Neural cell (in vitro differentiated cells): ENCODE measurements at places on chromosomes 7 and 10. TPM values are rescaled to one million over a fixed set of nuclear protein-coding genes. Genes with fewer than 3 reads are reported as not detected.

Gene EBLN1
- not detected in 2 replicates for polyA plus RNA-seq

Gene C7orf57
- polyA plus RNA-seq: not detected in 2 replicates

Gene TPST1
- polyA plus RNA-seq: 53.3 and 58.5 TPM in 2 replicates

Gene NKX2-3
- not detected in 2 replicates for polyA plus RNA-seq

Gene ADAMTS14
- 0.04 TPM in 1 of 2 replicates, not detected in the other for polyA plus RNA-seq

Gene PTPRN2
- 31.0 and 45.5 TPM in 2 replicates for polyA plus RNA-seq

Gene SVOPL
- polyA plus RNA-seq: 0.93 and 3.0 TPM in 2 replicates

Gene GPR37
- polyA plus RNA-seq: 0.78 and 1.4 TPM in 2 replicates

Gene PDE6C
- not detected in 2 replicates for polyA plus RNA-seq

Gene ASB15
- polyA plus RNA-seq: not detected in 2 replicates

Gene BLNK
- not detected in 2 replicates for polyA plus RNA-seq

Gene BMPER
- 2.1 and 3.1 TPM in 2 replicates for polyA plus RNA-seq

Gene HOXA5
- not detected in 2 replicates for polyA plus RNA-seq

Gene C10orf143
- 0.44 and 1.4 TPM in 2 replicates for polyA plus RNA-seq

Gene C10orf105
- 0.11 TPM in 1 of 2 replicates, not detected in the other for polyA plus RNA-seq

Gene JAKMIP3
- polyA plus RNA-seq: 5.1 and 6.3 TPM in 2 replicates

Gene PON1
- polyA plus RNA-seq: 0.25 TPM in 1 of 2 replicates, not detected in the other

Gene MBLAC1
- polyA plus RNA-seq: 6.4 and 10.1 TPM in 2 replicates

Gene SFRP4
- not detected in 2 replicates for polyA plus RNA-seq

Gene ABCA13
- polyA plus RNA-seq: 0.20 TPM in 1 of 2 replicates, not detected in the other

Gene CDNF
- polyA plus RNA-seq: 1.5 TPM in 1 of 2 replicates, not detected in the other

Gene ADAM22
- polyA plus RNA-seq: 41.3 and 46.3 TPM in 2 replicates

Gene TBXAS1
- polyA plus RNA-seq: 0.93 and 2.8 TPM in 2 replicates

Gene TRPV5
- 0.52 TPM in 1 of 2 replicates, not detected in the other for polyA plus RNA-seq

Gene ARHGAP19
- 5.2 and 8.3 TPM in 2 replicates for polyA plus RNA-seq

Gene AKR1C2
- polyA plus RNA-seq: 162 and 170 TPM in 2 replicates

Gene HDAC9
- polyA plus RNA-seq: 15.9 and 16.6 TPM in 2 replicates

Gene PGAM2
- not detected in 2 replicates for polyA plus RNA-seq

Gene CCDC146
- polyA plus RNA-seq: 12.1 and 13.0 TPM in 2 replicates

Gene HHEX
- not detected in 2 replicates for polyA plus RNA-seq

Gene AKR1C3
- polyA plus RNA-seq: 1.7 and 2.7 TPM in 2 replicates

Gene SGCE
- 94.6 and 119 TPM in 2 replicates for polyA plus RNA-seq

Gene RNF32
- 1.8 and 2.6 TPM in 2 replicates for polyA plus RNA-seq
